ENCODE measurements at places on chromosomes 5 and 9.
A peak's percentile ranks its signal among the peaks of the same experiment; 100 is the strongest.

GRCh38 chr5:112245656-112246055 lies 173.4 kb downstream of the EPB41L4A start:
- DNase-seq = no peak

GRCh38 chr5:159189310-159189709 lies 20.0 kb downstream of the RNF145 start:
- no peak for DNase-seq

DNA sequence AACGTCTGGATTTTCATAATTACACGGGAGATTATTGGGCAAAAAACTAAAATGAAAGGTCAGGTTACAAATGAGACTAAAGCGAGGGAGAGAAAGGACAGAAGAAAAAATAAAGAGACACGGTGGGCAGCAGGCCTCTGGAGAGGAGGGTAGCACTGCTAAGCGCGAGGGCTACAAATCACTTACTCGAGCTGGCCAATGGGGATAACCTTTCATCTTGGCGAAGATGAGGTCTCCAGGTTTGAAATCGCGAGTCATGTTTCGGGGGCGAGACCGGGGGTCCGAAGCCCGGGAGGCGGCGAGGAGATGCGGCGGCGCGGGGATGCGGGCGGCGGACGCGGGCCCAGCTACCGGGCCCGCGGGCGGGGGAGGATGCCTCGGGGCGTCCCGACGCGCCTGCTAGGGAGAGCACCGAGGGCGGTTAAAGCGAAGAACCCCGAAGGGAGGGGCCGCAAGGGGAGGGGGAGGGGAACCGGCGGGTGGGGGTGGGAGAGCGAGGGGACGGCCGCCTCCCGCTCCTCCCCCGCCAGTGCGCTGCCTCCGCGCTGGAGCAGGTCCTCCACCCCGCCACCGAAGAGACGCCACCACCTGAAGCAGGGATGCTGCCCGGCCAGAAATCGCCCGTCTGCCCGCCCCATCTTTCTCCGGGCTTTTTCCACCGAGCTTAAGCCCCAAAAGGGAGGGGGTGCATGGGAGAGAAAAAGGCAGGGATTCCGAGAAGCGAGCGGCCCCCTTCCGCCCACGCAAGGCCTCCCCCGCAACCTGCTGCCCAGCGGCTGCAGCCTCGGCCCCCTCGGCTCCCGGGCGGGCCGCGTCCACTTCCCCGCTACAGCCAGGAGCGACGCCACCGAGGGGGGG lies 610 bp downstream of the PSIP1 start:
- peak; percentile 73 for DNase-seq

GRCh38 chr9:70020217-70020616 lies 23.4 kb upstream of the MAMDC2 start:
- no peak for DNase-seq

DNA sequence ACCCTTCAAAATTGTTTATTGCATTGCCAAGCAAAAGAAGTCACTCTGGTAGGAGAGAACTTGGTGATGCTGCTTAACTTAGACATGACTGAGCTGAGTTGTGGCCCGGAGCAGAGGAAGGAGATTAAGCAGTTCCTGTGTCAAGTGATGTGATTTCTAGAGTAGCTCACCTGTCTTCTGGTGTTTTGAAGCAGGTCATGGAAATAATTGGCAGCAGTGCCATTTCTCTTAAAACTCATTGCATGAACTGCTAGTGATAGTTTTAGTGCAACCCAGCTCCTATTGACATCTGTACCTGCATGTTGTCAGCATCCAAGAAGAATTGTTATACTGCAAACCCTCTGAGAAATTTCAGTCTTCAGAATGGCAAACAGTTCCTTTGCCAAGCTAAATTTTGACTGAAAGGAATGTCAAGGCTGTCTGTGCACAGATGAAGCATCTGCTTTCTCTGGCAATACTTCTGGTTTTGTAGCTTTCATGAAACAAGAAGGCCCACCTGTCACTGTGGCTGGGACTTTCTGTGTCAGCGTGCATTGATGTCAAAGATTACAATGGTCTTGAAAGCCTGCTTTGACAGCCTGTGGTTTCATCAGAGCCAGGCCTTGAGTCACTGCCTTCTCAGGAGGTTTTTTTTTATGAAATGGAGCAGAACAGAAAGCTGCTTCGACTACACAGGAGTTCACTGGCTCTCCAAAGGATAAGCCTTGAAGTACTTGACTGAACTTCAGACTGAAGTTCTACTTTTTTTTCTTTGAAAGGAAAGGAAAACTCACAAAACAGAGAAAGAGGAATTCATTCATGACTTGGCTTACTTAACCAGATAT lies 90.6 kb downstream of the RALGPS1 start:
- DNase-seq = peak; percentile 67

DNA sequence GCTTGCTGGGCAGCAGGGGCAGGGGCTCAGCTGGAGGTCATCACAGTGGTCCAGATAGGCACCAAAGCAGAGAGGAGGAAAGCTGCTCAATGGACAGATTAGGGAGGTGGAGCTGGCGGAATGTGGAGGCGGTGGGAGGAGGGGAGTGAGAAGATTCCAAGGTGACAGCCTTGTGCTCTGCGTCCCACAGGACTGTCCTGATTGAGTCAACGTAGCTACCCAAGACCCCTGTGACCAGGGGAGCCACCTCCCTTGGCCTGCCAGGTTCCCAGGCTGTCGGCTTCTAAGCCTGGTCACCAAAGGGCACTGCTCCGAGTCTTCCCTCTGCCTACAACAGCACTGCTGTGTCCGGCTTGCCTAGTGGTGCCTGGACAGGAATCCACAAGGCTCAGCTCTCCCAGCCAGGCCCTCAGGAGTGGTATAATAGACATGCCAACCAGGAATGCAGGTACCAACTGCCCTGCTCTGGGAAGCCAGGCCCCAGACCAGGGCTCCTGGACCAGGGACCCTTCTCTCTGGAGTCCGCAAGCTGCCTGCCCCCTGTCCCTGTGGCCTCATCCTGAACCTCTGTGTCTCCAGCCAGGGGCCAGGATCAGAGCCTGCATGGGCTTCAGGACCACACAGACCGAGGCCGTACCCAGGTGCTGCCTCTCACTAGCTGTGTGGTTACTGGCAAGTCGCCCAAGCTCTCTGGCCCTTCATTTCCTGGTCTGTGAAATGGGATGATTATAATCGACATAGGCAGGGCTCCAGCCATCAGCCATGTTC lies 67.9 kb downstream of the STK10 start:
- DNase-seq = no peak

All from CD4-positive, alpha-beta T cell treated with Interleukin-10 for 1 hour (primary cell).